ENCODE measurements at places on chromosomes 2 and 18.
A peak's percentile ranks its signal among the peaks of the same experiment; 100 is the strongest.

- DNase-seq: peak; percentile 27
Measured at GRCh38 chr2:190528521-190529001, 6.0 kb downstream of the NEMP2 start.

- no peak for DNase-seq
Measured at GRCh38 chr2:174722942-174723592, 41.2 kb downstream of the CHRNA1 start.

- no peak for DNase-seq
Measured at GRCh38 chr2:165155152-165155551, 48.7 kb downstream of the SCN3A start.

DNA sequence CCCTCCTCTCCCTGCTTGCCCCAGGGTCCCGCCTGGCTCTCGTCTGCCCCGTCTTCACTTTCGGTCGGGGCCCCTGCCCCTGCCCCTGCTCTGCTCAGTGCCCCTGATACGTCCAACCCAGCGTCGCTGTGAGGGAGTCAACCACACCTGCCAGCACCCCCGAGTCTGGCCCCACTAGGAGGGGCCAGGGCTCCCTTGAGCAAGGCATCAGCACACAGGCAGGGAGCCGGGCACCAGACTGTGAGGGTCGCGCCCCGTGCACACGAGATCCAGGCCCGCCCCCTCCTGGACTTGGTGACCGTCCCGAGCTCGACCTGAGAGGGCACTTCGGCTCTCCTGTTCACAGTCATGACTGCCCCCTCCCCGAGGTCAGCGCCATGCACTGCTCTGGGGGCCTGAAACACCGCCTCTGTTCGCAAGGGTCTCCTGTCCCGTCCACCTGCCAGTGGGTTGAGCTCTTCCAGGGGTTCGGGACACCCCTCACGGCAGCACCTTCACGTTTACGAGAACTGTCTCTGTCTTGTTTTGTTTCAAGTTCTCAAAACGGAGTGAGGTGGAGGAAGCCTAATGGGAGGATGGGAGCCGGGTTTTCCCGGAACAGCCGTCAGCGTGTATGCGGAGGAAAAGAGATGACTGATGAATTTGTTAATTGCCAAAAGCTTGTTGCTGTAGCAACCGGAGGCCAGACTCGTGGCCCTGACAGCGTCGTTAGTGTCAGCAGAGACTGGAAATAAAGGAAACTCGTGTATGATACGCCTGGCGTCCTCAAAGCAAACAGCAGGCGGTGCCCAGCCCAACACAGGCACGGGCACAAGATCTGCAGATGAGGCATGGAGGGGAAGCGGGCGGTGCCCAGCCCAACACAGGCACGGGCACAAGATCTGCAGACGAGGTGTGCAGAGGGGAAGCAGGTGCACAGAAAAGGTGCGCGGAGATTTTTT, 48.2 kb upstream of the KCNG2 start:
- no peak for DNase-seq

DNA sequence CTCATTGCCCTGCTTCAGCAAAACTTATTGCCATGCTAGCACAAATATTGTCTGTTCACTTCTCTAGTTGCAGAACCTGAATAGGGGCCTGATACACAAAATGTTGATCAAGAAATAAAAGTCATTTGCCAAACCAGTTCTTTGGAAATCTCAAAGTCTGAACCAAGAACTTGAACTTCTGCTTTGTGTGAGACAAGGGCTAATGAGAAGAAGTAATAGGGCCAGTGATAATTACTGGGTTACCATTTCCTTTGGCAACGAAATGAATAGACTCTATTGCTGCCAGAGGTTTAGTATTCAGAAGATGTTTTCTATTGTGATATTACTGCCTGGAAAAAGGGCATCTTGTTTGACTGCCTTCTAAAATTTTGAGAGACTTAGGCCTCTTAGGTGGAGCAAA, 35.0 kb downstream of the TMEFF2 start:
- no peak for DNase-seq

GRCh38 chr2:121132054-121132761, 152.8 kb downstream of the TFCP2L1 start:
- DNase-seq: no peak

GRCh38 chr2:170369894-170370293, 191.9 kb downstream of the MYO3B start:
- DNase-seq: peak; percentile 16

DNA sequence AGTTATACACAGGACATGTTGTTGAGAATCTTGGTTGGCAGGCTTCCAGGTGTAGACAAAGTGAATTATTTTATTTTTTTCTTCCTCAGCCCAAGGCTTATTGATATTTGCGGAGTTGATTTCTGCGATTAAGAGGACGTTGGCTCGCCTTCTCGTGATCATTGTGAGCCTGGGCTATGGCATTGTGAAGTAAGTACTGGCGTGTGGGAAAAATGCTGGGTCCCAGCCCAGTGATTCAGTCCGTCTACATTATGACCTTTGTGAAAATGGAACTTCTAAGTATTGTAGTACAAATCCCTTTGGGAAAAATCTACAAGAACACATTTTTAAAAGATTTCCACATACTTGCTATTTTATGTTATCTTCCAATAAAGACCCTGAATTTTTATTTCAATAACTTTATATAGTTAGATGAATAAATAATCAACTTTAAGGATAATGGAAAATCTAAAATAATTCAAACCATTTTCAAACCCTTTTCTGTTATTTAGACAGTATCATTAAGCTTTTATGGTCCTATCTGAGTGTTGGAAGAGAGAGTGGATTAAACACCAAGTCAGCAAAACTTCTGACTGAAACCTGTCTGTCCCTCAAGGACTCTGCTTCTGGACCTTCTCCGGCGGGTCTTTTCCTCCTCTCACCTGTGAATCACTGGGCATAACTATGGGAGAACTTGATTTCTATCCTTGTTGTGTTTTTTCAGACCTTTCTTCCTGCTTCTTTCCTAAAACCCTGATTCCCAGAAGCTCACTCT, 31.0 kb downstream of the TMEM87B start:
- no peak for DNase-seq

GRCh38 chr2:39356922-39357639, 80.0 kb downstream of the MAP4K3 start:
- DNase-seq: no peak

- peak; percentile 89 for DNase-seq
Measured at GRCh38 chr2:74379851-74380789, at the start of gene DCTN1. Gene DCTN1 (minus strand): TSS chr2:74380311. CDS start chr2:74380037, 274 bp downstream.

DNA sequence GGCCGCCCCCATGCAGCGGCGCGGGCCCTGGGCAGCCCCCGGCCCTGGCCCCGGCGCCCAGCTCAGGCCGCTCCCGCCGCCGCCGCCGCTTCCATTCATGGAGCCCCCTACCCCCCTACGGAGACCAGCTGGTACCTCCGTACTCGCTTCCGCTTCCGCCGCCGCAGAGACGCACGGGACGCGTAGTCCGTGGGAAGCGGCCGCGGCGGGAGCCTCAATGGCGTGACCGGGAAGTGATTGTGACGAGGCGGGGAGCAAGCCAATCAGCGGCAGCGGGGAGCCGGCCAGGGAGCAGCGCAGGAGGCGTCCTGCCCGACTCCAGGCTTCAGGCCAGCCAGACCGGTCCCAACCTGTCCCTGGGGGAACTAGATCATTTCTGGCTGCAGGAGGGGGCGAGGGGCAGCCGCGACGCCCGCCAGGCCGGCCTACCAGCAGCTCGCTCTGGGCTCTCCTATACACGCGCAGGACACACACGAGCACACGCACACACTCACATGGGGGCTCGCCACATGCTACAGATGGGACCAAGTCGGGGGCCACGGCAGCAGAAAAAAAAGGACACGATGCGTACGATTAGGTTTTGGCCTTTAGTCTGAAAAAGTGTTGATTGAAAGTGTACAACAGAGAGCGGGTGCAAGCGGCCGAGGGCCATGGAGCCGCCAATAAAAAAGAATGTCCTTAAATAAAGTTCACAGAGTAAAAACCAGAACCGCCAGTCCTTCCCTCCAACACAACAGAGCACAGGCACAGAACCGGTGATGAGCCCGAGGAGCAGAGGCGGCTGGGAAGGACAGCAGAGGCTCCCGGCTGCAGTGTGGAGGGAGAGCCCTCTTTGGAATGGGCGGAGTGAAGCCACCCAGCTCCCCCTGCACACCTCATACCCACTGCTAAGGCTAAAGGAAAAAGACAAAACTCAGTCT, at the start of gene ZNF513:
Gene ZNF513 (minus strand): TSS at position 109 of the 920 bp plus-strand sequence. CDS start 208 bp downstream, outside the sequence.
- peak; percentile 97 for DNase-seq

- no peak for DNase-seq
Measured at GRCh38 chr2:3422161-3422779, 42.8 kb downstream of the TRAPPC12 start.

DNA sequence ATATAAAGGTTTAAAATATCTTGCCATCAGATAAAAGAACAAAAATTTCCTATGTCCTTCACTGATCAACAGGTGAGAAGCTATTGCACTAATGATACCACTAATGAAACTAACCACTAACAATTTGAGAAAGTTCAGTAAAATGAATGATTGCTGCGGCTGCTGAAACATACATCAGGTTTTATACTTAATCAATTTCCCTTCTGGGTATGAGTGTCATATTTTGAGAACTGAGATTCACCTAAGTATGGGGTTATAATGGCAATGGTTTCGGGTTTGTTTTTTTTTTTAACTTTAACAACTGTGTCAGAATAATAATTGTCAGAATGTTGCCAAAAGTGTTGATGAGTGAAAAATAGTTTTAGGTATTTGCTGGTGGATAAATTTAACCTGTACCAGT, 151.3 kb upstream of the SLC39A10 start:
- no peak for DNase-seq

DNA sequence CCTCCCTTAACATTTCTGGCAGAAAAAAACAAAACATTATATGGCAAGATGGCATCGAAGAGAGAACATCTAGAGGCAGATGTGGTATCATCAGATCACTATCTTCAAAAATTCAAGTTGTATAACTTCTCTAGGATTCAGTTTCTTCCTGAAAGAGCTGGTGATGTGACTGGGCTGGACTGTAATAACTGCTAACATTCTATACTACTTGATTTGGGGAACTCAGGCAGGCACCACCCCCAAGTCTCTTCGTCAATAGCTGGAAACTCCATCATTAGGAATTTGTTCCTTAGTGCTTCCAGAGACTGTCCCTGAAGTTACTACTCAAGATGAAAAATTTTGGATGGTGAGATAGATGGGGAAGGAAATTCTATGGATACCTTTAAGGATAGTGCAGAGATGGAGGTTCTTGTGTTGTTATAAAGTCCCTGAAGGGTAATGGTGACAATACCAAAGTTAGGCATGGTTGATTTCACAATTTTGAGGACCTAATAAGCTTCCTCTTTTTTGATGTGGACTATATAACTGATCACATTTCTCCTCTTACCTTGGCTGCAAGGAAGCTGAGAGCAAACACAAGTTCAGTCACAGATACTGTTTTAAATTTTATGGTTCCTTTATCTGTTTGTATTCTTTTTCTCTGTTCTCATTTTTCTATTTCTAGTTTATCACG, 59.1 kb upstream of the PGAP1 start:
- no peak for DNase-seq
